ENCODE measurements at places on chromosomes 13 and 19.

DNA sequence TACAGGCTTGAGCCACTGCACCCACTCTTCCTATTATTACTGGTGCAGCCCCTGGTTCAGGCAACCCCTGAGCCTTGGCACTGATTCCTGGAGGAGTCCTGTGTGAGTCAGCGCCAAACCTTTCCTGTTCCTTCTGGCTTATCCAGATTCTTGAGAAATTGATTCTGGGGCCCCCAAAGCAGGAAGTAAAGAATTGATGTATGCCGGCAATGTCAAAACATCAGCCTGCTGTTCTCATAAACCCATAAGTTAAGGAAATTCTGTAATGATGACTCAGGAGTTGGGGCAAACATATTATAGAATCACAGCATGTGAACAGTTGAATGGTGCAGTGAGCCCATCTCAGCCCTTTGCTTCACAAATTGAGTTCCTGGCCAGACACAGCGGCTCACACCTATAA lies 1.4 kb upstream of the OR7G3 start:
- no peak for DNase-seq

DNA sequence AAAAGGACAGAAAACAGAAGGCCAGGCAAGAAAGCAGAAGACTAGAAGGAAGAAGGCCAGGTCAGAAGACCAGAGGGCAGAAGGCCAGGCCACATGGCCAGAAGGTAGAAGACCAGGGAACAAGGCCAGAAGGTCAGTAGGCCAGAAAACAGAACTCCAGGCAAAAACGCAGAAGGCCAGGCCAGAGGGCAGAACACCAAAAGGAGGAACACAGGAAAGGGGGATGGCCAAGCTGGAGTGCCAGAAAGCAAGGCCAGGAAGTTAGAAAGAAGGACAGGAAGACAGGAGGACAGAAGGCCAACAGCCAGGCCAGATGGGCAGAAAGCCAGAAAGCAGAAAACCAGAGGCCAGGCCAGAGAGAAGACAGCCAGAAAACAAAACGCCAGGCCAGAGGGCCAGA lies 185.4 kb downstream of the TUBA3C start:
- DNase-seq = no peak

DNA sequence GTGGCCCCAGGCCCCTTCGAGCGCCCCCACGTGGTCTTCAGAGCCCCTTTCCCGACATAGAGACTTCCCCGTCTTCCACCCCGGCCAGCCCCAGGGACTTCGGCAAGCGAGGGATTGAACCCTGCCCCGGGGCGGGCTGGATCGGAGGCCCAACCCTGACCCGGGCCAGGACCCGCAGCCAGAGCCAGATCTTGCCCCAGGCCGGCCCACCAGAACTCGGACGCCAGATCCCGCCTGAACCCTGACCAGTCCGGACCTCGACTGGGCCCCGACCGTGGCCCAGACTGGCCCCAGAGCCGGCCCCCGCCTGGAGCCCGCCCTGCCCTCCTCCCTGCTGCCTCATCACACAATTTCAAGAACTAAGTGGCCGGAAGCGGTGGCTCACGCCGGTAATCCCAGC lies 253 bp upstream of the TPTE2 start:
- no peak for DNase-seq

DNA sequence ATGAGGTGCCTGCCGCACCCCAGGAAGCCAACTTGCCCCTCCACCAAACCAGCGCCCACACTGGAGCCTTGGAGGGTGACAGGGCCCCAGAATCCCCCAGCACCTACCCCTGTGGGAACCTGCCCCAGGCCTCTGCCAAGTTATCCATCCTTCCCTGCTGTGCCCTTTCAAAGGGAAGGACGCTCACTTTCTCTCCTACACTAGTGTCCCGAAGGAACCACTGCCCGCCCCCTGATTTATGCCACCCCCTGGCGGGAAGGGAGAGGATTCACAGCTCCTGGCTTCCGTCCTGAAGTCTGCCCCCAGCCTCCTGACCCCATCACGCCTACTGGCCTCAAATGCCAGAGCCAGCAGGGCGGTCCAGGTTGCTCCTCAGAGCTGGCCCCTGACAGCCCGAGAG lies 1.4 kb downstream of the EVI5L start:
- peak; percentile 67 for DNase-seq

Measured in HEK293T (cell line).